KG1 (cell line): ENCODE measurements at places on chromosomes 6 and 20.

DNA sequence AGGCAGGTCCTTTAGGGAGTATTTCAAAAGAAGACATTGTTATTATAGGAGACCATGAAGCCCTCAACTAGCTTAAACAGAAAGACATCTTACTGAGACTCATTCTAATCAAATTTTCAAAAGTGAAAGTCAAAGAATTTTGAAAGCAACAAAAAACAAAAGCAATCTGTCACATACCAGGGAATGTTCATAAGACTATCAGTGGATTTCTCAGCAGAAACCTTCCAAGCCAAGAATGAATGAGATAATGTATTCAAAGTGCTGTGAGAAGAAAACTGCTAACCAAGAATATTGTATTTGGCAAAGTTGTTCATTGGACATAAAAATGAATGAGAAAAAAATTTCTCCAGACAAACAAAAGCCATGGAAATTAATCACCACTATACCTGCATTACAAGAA, 48.2 kb upstream of the FUT9 start:
- no peak for DNase-seq

GRCh38 chr6:71510057-71510713, 221.6 kb downstream of the OGFRL1 start:
- DNase-seq = no peak

- DNase-seq = no peak
Observed at GRCh38 chr20:49398401-49399144, 83.9 kb downstream of the KCNB1 start.

GRCh38 chr20:59141818-59142581, 21.6 kb upstream of the ZNF831 start:
- DNase-seq = no peak

GRCh38 chr6:43669050-43669921, 18.3 kb downstream of the MRPS18A start:
- no peak for DNase-seq

DNA sequence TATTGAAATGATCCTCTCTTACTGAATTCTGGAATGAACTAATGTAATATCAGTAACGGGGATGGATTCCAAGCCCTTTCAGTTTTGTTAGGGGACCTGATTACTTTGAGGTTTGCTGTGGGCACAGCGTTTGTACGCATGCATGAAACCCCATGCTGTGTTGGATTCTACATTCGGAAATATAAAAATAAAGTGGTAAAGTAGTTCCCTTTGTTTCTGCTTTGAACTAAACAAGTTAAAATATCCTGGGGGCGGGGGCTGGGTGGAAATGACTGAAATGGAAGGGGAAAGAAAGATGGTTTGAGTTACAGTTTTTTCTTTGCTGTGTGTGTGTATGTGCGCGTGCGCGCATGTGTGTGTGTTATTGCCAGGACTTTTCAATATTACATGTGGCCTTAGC, 196.5 kb upstream of the OPRM1 start:
- DNase-seq = no peak

DNA sequence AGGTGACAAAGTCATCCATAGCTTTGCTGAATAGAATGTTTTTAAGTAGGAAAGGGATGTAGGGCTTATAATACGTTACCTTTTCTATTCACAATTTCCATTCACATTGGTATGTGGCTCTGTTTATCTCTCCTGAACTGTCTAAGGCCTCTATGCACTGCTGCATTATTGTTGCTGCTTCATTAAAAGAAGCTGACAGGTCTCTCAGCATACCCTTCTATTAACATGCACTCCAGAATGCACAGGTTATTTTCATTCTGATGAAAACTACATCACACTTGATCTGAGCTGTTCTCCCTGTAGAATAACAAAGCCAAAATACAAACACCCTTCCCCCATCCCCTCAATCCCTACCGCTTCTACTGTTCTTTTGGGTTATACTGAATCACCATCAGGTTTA, 399.3 kb downstream of the TBC1D32 start:
- no peak for DNase-seq

- DNase-seq = no peak
Observed at GRCh38 chr6:43985329-43985728, 141.9 kb downstream of the MRPL14 start.

DNA sequence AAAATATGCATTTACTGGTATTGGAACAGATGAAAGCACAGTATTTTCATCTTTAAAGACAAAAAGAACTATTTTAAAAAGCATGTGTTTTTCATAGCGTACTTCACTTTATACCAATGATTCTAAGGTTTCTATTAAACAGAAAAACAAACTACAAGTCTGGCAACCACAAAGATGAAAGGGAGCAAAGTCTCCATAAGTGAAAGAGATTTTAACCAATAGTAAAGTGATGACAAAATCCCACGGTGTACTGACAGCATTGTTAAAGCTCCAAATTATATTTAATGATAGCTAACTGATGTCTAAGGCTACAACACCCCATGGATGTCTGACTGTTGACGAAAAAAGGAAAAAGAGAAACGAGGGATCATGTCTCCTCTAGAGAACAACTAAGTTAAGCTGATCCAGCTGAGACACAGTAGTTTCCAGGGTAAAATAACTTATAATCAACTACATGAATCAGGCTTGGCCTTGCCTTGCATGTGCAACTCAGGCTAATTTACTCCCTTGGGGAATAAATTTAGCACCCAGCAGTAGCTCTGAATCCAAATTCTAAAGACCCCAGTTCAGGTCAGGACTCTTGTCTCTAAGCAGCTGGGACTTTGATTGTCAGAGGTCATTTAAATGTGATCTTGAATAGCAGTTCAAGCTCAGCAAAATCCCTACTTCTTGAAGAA, 56.0 kb upstream of the TAB2 start:
- no peak for DNase-seq

DNA sequence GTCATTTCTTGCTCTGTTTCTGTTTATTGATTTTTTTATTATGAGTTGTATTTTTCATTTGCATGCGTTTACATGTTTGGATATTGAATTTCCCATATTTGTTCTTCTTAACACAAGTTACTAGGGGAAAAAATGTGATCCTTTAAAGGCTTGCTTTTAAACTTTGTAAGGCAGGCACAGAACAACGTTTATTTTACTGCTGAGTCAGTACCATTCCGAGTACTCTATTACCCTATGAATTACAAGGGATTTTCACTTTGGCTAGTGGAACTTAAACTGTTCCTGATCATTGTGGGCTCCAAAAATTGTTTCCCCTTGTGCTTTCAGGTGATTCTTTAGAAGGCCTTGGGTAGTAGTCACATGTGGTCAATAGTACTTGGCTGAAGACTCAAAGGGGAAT, 28.5 kb downstream of the FAM162B start:
- no peak for DNase-seq

DNA sequence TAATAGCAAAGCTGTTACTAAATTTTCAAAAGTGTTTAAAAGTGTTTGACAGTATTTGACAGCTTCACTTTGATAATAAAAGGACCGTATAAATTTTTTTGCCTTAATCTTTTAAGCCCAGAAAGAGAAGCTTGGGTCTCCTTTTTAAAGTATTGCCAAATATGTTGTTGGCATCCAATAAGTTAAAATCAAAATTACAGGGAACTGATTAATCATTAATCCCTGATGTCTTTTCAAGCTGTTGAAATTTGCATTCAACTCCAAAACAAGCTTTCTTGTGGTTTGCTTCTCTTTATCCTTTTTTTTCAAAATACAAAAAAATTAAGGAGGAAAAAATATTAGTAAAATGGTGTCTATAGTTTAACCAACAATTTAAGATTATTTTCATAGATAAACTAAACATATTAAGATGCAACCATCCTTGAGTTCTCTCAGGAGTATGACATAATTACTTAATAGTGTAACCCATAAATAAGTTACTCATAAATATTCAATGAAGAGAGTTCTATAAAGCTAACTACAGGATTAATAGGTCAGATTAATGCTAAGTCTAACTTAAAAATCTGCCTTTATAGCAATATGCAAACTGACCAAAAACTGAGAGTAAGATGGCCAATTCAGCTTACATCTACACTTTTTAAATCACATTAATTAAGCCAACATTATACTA, 27.0 kb upstream of the CALHM6 start:
- DNase-seq = no peak
